Hippocampal formation (tissue), 2 donors: ENCODE measurements at places on chromosomes 4 and X.

DNA sequence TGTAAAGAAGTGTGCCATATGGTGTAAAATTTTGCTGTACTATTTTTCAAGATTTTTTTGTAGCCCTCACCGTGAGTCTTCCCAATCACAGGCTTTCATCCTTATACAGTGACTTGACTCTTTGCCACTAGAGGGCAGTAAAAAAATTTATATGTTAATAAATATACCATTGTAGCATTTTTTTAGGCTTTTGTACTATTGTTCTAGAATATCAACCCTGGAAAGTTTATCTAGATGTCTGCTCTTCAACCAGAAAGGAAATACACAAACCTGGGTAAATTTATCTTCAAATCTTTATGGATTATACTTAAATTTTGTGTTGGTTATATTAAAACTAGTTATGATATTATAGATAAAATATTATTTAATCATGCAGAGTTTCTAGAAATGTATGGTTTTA, 235.3 kb downstream of the TENM3 start:
- DNase-seq, result peak; percentile 64

GRCh38 chr4:7658341-7659204, 223.8 kb upstream of the PSAPL1 start:
- no peak for DNase-seq

DNA sequence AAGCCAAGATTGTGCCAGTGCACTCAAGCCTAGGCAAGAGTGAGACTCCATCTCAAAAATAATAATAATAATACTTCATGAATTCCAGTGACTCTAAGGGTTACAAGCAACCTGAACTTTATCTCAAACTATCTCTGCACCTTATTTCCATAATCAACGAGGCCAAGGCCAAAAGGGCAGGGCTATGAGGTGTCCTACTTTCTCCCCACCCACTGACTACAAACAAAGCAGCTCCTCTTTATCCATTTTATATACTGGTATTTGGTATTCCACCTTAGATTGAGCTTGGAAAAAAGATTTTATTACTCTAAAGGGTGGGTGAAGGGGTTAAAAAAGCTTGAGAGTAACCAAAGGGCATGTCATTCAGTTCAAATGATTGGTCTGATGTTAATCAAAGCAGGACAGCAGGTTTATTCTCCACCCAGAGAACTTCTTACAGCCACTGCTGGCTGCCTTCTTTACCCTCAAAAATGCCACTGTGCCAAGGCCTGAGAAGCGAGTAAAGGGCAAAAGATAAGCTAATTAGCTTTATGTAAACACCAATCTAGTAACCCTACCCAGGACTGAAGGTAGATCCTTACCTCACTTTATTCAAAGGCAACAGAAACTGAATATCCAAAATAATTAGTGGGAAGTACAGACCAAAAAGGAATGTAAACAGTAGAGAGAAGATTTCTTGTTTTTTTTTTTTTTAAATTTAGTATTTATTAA, 28.2 kb downstream of the APOO start:
- DNase-seq, result no peak

- DNase-seq, result no peak
These were observed 26.8 kb upstream of the CLDN24 start for GRCh38 chr4:183348706-183349659.

DNA sequence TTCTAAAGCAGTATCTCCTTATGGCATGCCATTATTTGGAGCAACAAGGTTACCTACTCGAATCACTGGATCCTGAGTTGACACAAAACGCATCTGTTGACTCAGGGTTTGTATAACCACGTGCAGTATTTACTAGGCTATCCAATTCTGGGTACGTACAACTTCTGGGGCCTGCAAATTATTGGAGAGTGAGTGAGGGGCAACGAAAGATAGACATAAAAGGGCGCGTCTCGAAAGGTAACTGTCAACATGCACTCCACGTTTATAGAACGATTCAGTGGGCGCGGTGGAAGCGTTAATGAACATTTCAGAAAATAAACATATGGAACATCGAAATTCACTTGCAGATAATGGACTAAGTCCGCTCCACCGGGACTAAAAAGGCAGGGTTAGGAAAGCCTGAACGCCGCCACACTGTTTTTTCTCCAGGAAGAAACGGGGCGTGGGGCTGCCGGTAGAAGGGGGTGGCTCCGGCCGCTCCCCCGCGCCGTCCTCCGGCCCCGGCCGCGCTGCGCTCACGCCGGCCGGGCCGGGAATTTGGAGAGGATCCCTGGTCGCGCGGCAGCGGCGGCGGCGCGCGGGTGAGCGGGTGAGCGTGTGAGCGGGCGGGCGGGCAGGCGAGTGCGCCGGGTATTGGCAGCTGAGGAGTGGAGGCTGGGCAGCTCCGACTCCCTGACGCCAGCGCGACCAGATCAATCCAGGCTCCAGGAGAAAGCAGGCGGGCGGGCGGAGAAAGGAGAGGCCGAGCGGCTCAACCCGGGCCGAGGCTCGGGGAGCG, at the start of gene SMAD1:
Gene SMAD1 (plus strand): TSS at position 690 of the 778 bp plus-strand sequence. CDS start 32,761 bp downstream, outside the sequence.
- peak; percentile 77 for DNase-seq

- no peak for DNase-seq
These were observed 45.6 kb downstream of the GABRA3 start for GRCh38 chrX:152405561-152405960.

- DNase-seq, result no peak
These were observed 14.8 kb downstream of the CD38 start for GRCh38 chr4:15792974-15793373.

DNA sequence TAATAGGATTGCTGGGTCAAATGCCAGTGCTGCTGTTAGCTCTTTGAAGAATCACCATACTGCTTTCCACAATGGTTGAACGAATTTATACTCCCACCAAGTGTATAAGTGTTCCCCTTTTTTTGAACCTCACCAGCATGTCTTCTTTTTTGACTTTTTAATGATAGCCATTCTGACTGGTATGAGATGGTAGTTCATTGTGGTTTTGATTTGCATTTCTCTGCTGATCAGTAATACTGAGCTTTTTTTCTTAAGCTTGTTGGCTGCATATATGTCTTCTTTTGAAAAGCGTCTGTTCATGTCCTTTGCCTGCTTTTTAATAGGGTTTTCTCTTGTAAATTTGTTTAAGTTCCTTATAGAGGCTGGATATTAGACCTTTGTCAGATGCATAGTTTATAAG, 14.8 kb downstream of the USP38 start:
- no peak for DNase-seq

GRCh38 chrX:130543603-130544325, 142.0 kb downstream of the RBMX2 start:
- DNase-seq, result no peak

- no peak for DNase-seq
These were observed 64.3 kb downstream of the TAPT1 start for GRCh38 chr4:16161851-16162408.
